ENCODE measurements at places on chromosomes 6 and 20.

DNA sequence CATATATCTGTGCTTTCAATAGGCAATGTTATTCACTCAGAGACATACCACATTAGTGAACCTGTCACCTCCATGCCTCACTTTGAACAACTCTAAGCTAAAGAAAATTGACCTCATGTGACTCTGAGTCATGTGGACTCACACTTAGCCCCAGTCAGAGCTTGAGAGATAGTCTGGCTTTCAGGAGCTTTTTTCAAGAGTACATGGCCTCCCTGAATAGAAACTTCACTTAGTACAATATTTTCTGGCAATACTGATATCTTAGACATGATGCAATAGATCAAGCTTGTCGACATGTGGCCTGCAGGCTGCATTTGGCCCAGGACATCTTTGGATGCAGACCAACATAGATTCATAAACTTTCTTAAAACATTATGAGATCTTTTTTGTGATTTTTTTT is 8.5 kb downstream of the SPTLC3 start:
- DNase-seq: no peak

GRCh38 chr20:41366546-41367392 is at the start of gene EMILIN3:
TSS of gene EMILIN3 (minus strand) at chr20:41366818. CDS start at chr20:41366634, 184 bp downstream.
- DNase-seq: no peak

DNA sequence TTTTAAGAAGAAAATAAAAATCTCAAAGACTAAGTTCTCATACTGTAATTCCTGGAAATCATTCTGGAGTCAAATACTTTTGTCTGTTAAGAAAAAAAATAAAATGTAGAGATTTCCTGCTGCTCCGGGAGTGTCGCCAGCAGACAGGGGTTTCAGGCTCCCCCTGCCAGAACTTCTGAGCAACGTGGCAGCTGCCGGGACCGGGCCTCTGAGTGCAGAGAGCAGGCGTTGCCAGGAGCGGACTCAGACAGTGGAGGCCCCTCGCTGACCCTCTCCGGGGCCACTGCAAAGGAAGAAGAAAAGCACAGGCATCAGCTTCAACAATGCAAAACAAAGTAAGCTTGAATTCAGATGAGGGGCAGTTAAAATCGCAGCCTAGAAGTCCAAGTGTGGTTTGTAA is 95.5 kb downstream of the THBS2 start:
- DNase-seq: no peak

GRCh38 chr20:707451-708110 is 32.0 kb upstream of the SCRT2 start:
- DNase-seq: no peak

- no peak for DNase-seq
Observed at GRCh38 chr6:158666628-158667359, 16.9 kb downstream of the SYTL3 start.

DNA sequence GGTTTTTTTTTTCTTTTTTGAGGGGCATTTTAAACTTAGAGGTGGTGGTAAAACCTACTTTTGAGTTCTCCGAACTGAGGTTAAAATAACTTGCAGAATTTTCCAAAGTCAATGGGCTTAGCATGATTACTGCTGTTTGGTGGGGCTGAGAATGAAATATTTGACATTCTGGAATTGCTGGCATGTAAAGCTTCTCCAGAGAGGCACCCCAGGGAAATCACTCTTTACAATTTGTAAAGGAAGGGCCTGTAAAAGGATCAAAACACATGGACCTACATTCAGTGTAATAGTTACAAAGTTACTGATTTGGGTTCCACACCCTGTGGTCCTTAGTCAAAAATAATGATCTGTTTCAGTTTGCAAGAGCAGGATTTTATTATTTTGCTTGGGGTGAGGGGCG is 5.5 kb downstream of the FAM217B start:
- no peak for DNase-seq

GRCh38 chr20:53679597-53680309 is 86.1 kb upstream of the ZNF217 start:
- no peak for DNase-seq

DNA sequence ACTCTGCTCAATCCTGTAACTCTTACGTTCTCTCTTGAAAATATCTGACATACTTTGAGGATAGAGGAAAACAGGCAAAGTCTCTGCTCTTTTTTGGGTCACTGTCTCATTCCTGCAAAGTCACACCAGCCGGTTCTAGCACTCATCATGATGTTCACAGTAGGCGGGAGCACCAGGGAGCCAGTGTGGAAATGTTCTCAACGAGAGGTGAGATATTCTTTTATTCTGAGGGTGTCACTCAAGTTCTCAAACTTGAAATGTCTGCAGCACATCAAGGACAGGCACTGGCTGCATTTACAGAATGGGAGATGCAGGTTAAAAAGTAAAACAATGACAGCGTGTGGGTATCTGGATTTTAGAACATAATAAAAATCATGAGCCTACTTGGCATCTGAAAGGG is 714.7 kb downstream of the QKI start:
- DNase-seq: no peak

GRCh38 chr20:37954190-37954589 is 51.3 kb downstream of the VSTM2L start:
- no peak for DNase-seq

GRCh38 chr6:24522228-24523176 is 27.7 kb downstream of the ALDH5A1 start:
- DNase-seq: no peak

GRCh38 chr20:8133310-8133768 is 1.3 kb downstream of the PLCB1 start:
- no peak for DNase-seq

- no peak for DNase-seq
Observed at GRCh38 chr6:25320459-25320858, 41.3 kb downstream of the CARMIL1 start.

DNA sequence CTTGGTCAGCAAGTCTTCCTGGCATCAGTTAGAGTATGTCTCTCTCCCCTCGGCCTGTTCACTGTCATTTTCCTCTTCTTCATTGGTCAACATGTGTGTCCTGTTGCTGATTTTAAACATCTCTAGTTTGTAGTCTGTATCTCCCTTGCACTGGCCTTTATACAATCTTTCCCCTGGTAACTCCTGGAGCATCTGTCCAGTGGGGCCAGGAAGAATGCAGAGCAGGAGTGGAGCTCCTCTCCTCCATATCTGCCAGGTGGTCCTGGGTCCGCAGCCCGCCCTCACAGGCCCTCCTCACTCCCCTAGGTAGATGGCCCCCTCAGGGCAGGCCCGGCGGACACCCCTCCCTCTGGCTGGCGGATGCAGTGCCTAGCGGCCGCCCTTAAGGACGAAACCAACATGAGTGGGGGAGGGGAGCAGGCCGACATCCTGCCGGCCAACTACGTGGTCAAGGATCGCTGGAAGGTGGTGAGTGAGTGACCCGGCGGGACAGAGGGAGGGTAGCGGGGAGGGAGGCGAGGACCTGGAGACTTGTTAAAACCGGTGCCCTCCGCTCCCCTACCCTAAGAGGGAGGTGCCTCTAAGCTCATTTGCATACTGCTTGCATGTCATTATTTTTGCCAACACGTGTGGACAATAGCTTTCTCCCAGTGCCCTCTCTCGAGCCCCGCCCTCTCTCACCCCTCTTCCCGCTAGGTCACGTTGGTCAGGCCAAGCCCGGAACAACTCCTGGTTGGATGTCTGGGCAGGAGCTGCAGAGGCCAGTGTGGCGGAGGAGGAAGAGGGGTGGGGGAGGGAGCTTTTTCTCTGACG is 3.2 kb downstream of the TTBK1 start:
- no peak for DNase-seq

DNA sequence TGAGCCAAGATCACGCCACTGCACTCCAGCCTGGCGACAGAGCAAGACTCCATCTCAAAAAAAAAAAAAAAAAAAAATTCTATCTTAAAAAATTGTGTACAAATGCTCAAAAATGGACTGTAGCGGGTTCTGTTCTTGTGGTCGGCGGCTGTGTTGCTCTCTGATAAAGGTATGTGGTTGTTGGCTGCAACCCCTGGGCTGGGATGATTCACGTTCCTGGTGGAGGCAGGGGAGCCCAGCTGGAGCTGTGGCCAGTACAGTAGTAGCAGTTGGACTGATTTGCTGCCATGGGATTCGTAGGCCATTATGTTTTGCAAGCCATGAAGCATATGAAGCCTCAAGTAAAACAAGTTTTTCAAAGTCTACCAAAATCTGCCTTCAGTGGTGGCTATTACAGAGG is 22.3 kb downstream of the MDN1 start:
- no peak for DNase-seq

DNA sequence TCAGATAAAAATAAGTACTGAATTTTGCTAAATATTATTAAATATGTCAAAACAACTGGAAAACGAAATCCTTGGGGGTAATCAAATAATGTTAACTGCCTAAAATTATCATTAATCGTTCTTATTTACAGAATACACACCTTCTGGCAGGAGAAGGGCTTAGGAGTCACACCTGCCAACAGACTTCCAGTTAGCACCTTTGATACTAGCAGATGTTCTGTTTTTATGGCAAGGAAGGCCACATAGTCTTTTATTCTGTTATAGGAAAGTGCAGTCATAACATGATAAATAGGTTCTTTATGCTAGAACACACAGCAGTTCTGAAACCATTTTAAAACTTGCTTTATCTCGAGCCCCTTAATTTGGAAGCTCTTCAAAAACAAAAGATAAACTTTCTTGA is 464.1 kb downstream of the UTRN start:
- no peak for DNase-seq

DNA sequence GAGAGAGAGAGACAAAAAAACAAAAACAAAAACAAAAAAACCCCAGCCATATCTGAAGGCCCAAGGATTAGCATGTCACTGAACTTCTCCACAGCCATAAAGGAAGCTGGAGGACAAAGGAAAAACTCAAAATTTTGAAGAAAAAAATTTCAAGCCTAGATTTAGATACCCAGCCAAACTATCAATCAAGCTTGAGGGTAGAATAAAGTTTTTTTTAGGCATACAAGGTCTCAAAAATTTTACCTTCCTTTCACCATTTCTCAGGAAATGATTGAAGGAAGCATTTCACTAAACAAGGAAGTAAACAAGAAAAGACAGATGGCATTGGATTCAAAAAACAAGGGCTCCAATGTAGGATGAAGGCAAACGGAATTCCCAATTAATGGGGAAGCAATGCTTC is 52.1 kb downstream of the KCNK5 start:
- DNase-seq: no peak

- peak; percentile 53 for DNase-seq
Observed at GRCh38 chr6:31558631-31559500, 11.5 kb downstream of the NFKBIL1 start.

GRCh38 chr6:8446391-8446790 is 11.0 kb upstream of the SLC35B3 start:
- DNase-seq: no peak

GRCh38 chr6:82785206-82785605 is 280.4 kb downstream of the UBE3D start:
- no peak for DNase-seq

GRCh38 chr6:47729457-47729856 is 31.1 kb downstream of the ADGRF4 start:
- no peak for DNase-seq

DNA sequence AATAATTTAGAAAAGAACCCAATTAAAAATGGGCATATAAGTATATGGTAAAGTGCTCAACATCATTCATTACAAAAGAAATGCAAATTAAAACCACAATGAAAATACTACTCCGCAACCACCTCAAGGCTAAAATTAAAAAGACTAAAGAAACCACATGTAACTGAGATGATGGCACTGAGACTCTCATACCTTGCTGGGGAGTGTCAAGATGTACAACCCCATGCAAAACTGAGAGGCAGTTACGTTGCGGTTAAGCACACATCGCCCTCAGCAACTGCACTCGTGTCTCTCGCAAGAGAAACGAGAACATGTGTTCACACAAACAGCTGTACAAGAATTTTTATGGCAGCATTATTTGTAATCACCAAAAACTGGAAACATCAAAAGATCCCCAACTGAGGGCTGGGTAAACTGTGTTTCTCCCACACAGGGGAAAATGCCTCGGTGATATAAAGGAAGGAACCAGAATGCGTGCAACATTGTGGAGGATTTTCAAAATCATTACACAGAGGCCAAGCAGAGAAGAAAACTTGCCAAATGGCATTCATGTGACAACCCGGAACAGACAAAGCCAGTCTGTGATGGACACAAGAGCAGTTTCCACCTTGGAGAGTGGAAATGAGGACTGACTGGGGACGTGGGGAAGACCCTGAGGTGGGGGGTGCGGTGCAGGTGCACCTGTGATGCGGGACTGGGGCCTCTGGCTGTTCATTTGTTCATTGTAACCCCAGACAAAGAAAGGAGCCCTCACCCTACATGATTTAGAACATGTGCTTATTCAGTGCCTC is 144.9 kb downstream of the WDR27 start:
- DNase-seq: no peak

DNA sequence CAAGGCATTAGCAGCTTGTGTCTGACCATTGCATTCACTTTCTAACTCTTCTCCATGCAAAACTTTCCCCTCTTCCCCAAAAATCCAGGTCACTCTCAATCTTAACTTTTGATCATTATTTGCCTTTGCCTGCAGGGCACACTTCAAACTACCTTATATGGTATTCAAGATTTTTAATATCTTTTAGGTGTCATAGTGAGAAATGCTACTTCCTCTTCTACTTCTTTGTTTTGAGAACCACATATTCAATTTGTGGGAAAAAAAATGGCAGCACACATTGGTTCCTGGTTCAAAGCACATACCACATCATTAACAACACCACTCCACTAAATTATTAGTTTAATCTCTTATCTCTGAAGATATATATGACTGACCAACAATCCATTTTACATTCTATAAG is 1267.0 kb upstream of the CITED2 start:
- no peak for DNase-seq

- no peak for DNase-seq
Observed at GRCh38 chr6:43823390-43823789, 53.4 kb downstream of the VEGFA start.

DNA sequence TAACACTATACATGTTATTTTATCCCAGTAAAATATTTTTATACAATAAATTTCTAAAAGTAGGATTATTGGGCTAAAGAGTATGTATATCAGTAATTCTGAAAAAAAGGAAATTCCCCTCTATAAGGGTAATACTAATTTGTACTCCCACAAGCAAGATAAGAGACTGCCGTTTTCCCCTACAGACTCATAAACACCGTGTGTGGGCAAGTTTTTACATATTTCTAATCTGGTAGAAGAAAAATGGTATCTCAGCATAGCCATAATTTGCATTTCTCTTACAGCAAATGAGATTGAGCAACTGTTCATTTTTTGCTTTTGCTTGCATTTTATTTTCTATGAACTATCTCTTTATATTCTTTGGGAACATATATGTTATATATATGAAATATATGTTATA is 26.0 kb upstream of the MYMX start:
- no peak for DNase-seq

- DNase-seq: no peak
Observed at GRCh38 chr20:24425523-24426135, 43.8 kb upstream of the SYNDIG1 start.

DNA sequence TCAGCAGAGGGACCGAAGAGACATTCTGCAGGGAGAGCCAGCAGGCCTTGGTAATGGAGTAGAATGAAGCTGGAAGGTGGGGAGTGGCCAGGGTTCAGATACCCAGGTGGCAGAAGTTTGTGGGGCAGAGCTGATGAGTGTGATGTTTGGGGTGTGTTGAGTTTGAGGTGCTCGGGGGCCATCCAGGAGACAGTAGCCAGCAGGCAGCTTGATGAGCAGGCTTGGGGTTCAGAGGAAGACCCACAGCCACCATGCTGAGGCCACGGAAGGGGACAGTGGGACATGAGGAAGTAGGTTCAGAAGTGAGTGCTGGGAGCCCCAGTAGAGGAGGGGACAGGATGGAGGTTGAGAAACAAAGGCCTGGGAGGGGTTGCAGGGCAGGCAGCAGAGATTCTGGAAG is 11.1 kb upstream of the FOXS1 start:
- DNase-seq: no peak

- no peak for DNase-seq
Observed at GRCh38 chr6:68638230-68638900, 3.3 kb downstream of the ADGRB3 start.

- no peak for DNase-seq
Observed at GRCh38 chr6:22042706-22043105, 254.1 kb downstream of the PRL start.

All from T-helper 2 cell (primary cell).